ENCODE measurements at places on chromosomes 2 and 18.

DNA sequence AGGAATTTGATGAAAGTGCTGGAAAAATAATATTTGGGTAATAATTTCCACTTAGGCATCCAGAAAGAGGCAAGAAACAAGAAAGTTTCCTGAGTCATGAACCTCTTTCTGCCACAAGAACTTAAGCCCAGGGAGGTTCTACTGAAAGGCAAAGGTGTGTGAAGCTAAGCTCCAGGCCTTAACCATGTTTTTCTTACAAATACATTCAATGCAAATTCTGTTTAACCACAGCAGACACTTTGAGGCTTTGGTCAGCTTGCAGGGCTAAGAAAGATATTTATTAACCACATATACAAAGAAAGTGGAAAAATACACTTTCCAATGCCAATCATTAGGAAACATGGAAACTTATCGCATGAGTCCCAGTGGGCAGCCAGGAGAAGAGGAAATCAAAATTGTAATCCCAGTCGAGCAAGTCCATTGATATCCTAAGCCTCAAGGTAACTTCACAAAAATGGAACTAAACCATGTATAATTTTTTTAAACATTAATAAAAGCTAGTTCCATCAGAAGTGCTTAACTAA, 68.3 kb downstream of the PIEZO2 start:
- no peak for DNase-seq

DNA sequence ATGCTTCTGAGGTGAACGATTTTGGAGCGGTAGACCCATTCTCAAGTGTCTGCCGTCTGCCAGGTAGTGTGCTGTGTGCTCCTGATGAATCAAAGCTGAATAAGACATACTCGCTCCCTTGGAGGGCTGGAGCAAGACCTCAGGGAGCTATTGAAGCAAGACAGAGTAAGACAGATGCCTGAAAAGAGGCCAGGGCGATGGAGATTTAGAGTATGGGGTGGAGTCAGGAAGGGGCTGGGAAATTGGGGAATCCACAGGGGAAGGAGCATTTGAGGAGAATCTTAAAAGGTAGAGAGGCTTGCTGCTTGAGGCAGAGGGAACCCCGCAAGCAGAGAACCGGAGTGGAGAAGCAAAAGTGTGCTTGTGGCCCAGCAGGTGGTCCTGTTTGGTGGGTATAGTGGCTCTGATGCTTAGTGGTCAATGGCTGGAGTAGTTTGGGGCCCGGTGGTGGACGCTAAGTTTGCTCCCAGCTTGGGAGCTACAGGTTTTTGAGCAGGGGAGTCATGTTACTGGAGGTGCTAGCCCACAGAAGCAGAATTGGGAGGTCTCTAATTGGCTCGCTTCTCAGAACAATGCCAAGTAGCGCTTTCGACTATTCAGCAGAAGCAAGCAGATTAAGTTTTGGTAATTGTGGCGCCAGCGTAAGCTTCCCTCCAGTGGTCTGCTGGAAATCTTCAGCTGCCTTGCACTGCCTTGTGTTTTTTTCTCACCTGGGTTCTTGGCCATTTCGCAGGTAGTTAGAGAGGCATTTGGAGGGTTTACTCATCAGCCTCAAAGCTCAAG, 2.0 kb downstream of the CNNM4 start:
- DNase-seq, result no peak

GRCh38 chr2:9076755-9077154, 73.3 kb upstream of the MBOAT2 start:
- no peak for DNase-seq

GRCh38 chr2:200411831-200412230, 98.0 kb downstream of the KCTD18 start:
- no peak for DNase-seq

GRCh38 chr2:189580241-189580651, 340 bp downstream of the SLC40A1 start:
- peak; percentile 71 for DNase-seq

Measured in DMS53 (cell line).